ENCODE measurements at places on chromosomes 5 and 9.

GRCh38 chr9:93219692-93220091 is 35.8 kb downstream of the WNK2 start:
- ATAC-seq: no peak

GRCh38 chr9:76448501-76448900 is 10.5 kb upstream of the GCNT1 start:
- ATAC-seq: no peak

GRCh38 chr5:9058161-9058560 is 487.7 kb downstream of the SEMA5A start:
- no peak for ATAC-seq

DNA sequence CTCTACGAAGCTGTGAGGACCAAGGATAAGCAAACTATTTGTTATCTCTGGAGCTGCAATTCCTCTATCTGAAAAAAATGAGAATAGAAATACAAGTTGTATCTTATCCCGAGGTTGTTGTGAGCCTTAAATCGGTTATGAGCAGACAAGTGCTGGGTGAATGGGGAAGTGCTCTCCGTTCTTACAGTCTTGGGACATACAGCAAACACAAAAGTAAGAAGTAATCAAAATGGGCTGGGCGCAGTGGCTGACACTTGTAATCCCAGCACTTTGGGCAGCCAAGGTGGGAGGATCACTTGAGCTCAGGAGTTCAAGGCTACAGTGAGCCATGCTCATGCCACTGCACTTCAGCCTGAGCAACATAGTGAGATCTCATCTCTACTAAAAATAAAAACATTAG is 31.7 kb downstream of the ITK start:
- no peak for ATAC-seq

GRCh38 chr5:170053896-170054295 is 51.8 kb upstream of the FOXI1 start:
- ATAC-seq: no peak

Data from SK-N-SH treated with all-trans-retinoic acid at 6 μM for 48 hours (cell line).